Endothelial cell of umbilical vein (primary cell): ENCODE measurements at places on chromosomes 4 and X. TPM values are rescaled to one million over a fixed set of nuclear protein-coding genes. Genes with fewer than 3 reads are reported as not detected.

PPEF2 gene
- not detected in 2 replicates for total RNA-seq

GPR119 gene
- not detected in 2 replicates for total RNA-seq

PABPC4L gene
- 1.3 and 1.6 TPM in 2 replicates for total RNA-seq

ADGRL3 gene
- total RNA-seq, result 0.05 TPM in 1 of 2 replicates, not detected in the other

SPANXA1 gene
- not detected in 2 replicates for total RNA-seq

H2BW2 gene
- total RNA-seq, result not detected in 2 replicates

SMIM43 gene
- total RNA-seq, result not detected in 2 replicates

KIF4A gene
- total RNA-seq, result 34.4 and 41.3 TPM in 2 replicates

DUSP21 gene
- total RNA-seq, result not detected in 2 replicates

DOK7 gene
- total RNA-seq, result not detected in 2 replicates

CXCL8 gene
- total RNA-seq, result 5.2 and 12.6 TPM in 2 replicates

CEP135 gene
- 14.7 and 15.3 TPM in 2 replicates for total RNA-seq

RNF175 gene
- total RNA-seq, result not detected in 2 replicates

AREG gene
- total RNA-seq, result 0.46 and 0.55 TPM in 2 replicates

P2RY4 gene
- 0.21 TPM in 1 of 2 replicates, not detected in the other for total RNA-seq

TKTL2 gene
- not detected in 2 replicates for total RNA-seq

DAPP1 gene
- total RNA-seq, result not detected in 2 replicates

TRPC3 gene
- not detected in 2 replicates for total RNA-seq

DLG3 gene
- total RNA-seq, result 2.4 and 3.2 TPM in 2 replicates

DMD gene
- total RNA-seq, result 7.3 and 12.6 TPM in 2 replicates

GPR34 gene
- not detected in 2 replicates for total RNA-seq
